ENCODE measurements at places on chromosomes 11 and 22.

GRCh38 chr11:96267496-96268032, 75.4 kb downstream of the MAML2 start:
- DNase-seq, result peak; percentile 34

DNA sequence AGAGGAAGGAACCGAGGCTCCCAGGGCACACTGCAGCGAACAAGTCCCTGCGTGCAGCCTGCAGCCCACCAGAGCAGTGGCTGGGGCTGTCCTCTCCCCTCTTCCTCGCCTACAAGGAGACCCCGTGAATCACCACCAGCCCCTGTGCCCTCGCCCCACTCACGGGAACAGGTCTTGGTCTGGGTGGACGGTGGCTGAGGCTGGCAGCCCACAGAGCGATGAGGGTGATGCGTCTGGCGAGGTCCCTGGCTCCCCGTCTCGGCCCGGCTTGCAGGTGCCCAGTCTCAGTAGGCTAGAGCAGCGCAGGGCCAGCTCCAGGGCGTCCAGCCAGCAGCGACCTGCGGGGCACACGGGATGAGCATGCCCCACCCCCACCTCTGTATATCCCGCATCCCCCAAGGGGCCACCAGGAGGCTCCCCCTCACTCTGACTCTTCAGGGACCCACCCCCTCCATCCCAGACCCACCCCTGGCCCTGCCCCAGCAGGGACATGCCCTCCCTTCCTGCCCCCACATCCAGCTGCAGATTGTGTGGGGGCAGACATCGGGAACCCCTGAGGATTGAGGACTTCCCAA, 50.5 kb upstream of the CARS1 start:
- DNase-seq, result no peak

GRCh38 chr22:43376765-43377547, 33.8 kb upstream of the SCUBE1 start:
- no peak for DNase-seq

DNA sequence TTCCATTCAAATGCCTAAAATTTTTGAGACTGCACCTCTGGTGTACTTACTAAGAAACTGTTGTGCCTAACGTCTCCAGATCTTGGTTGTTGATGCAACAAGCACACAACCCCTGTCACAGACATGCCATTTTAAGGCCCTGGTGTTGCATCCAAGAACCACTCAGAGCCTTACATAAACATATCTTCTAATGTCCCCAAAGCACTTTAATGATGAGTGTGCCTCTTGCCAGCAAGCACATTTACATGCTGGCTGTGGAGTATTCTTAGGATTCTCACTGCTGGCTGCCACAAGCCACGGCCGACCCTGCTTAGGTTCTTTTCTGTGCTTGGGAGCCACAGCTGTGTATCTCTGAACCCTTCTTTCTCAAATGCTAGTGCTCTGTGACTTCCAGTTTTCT, 201.4 kb downstream of the ADAMTS15 start:
- no peak for DNase-seq

DNA sequence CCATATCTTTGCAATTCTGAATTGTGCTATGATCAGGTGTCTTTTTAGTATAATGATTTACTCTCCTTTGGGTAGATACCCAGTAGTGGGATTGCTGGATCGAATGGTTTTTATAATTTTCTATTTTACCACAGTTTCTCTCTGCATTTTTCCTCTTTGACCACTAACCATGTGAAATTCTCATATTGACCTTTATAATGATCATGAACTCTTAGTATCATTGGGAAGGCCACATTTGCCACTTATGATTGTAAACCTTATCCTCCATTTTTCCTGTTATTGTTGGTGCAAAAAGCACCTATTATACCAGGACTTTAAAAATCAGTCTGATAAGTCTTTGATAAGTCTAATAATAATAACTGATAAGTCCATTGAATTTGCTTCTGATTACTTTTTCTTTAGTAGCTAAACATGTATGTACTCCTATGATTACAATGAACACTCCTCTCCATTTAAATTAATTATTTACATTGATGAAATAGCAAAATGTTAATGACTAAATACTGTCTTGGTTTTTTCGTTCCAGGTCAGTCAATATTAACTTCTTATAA, 9.6 kb downstream of the NEAT1 start:
- DNase-seq, result no peak

GRCh38 chr22:17167486-17167885, 8.4 kb upstream of the HDHD5 start:
- DNase-seq, result no peak

- no peak for DNase-seq
These were observed 26.7 kb downstream of the ANKRD42 start for GRCh38 chr11:83220260-83220659.

- DNase-seq, result no peak
These were observed 12.6 kb upstream of the TFIP11 start for GRCh38 chr22:26524870-26525269.

- DNase-seq, result no peak
These were observed 2.1 kb downstream of the TMPRSS4 start for GRCh38 chr11:118078911-118079411.

DNA sequence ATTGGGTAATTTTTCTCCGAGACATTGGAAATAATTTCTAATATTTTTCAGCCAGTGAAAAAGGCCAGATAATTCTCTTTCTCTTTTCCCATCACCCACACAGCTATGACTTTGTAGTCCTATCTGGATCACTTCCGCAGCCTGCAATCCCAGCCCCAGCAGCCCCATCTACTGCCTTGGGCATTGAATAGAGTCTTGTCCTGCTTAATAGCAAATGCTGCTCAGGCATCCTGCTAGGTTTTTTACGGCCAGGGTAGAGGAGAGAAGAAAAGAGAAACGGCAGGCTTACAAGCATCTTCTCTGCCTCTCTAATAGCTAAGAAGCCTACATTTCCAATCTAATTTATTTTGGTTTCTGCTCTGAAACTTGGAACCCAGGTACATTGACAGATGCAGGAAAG, 154.3 kb upstream of the B3GAT1 start:
- no peak for DNase-seq

GRCh38 chr11:26916805-26917204, 77.1 kb upstream of the FIBIN start:
- DNase-seq, result no peak

GRCh38 chr22:49673048-49673447, 154.6 kb downstream of the BRD1 start:
- no peak for DNase-seq

DNA sequence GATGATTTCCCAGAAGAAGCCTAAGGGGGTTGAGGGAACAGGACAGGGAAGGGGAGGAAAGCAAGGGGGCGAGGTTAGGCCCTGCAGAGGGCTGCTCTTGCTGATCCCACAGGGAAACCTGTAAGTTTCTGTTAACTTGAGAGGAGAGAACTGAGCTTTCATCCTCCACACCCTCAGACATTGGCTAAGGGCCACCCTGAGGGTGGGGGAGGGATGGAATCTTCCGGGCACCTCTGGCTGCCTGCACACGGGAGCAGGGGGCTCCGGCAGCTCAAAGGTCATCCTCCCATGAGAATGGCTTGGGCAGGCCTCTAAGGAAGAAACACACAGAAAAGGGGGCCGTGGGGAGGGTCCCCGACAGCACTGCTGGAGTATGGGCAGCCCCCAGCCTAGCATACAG, 108.1 kb downstream of the TSPAN18 start:
- DNase-seq, result no peak

GRCh38 chr11:128824191-128825049, 42.7 kb downstream of the KCNJ1 start:
- DNase-seq, result no peak

- DNase-seq, result no peak
These were observed 2.2 kb upstream of the GGT5 start for GRCh38 chr22:24247011-24247507.

DNA sequence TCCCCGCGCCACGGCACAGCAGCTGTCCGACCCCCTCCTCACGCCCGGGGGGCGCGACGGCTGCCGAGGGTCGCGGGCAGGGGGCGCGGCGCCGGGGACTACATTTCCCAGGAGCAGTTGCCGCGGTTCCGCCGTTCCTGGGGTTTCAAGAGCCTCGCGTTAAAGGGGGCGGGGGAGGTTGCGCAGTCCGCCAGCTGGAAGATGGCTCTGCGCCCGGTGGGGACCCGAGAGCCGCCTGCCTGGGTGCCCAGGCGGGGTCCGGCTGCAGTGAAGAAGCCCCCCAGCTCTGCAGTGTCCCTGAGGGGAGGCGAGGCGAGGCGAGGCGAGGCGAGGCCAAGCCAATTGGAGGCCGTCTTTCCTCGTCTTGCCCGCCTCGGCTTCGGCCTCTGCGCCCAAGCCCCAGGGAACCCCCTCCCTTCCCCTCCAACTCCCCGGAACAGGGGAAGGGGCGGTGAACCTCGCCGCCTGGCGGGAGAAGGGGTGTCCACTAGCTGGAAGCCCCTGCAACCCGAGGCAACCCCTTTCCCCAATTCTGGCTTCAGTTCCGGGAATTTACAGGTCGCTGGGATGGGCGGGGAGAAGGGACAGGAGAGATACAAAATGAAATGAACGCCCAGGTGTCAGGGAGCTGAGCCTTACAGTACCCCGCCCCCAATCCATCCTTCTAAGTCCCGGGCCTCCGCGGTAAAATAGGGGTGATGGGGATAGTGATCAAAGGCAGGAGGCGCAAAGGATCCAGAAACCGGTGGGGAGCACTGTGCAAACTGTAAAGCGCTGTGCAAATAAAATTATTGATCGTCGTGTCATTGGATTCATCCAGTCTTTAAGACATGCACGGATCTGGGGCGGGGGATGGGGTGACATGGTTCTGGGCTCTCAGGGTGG, 5.2 kb upstream of the GCAT start:
- DNase-seq, result no peak

GRCh38 chr11:40306938-40307548, 1152.4 kb downstream of the LRRC4C start:
- DNase-seq, result no peak

- DNase-seq, result no peak
These were observed 23.6 kb upstream of the MYRF start for GRCh38 chr11:61728940-61729219.

DNA sequence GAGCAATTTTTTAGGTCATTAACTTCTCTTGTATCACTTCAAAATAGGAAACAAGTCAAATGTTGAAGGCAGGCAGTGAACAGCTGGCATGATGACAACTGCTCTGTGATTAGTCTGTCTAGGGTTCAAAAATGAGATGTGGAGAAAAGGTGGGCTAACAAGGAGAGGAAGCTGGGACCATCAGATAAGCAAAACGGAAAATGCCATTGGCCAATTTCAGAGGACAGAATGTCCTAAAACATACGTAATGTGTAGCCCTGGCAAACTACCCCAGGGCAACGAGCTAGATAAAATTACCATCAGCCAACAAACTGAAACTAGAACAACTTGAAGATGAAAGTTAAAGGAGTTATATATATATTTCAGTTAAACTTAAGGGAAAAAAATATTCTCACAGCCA, 93.2 kb downstream of the RELT start:
- DNase-seq, result no peak

- no peak for DNase-seq
These were observed 257.3 kb upstream of the ISX start for GRCh38 chr22:34808618-34809017.

DNA sequence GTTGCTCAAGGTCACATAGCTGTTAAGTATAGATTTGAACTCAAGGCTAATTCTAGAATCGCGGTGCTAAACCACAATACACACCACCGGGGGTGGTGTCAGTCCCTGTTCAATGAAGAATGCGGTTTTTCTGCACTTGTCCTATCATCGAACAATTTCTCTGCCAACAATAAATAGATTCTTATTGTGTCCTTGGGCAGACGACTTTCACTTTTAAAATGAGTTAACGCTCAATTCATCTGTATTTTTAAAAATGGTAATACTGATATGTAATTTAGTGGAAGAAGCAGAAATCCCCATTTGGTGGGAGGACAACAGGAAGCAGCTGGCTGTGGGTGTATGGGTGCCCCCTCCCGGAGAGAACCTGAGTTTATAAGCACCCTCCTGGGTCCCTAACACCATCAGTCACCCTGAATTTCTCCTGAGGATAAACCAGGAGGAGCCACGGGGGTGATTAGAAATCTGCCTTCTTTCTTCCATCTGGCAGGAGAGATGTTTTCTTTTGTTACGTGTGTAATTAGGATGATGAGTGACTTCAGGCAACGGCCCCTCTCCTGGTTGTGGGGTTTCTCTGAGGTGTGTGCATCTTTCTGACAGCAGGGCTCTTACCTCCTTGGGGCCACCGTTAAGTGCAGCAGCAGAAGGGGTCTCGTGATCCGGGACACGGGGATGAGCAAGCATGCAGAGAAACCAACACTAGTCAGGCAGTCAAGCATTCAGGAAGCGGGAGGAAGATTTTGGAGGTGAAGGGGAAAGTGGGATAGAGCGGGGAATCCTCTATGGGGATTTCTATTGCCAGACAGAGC, 87.7 kb downstream of the GRAMD1B start:
- DNase-seq, result no peak

DNA sequence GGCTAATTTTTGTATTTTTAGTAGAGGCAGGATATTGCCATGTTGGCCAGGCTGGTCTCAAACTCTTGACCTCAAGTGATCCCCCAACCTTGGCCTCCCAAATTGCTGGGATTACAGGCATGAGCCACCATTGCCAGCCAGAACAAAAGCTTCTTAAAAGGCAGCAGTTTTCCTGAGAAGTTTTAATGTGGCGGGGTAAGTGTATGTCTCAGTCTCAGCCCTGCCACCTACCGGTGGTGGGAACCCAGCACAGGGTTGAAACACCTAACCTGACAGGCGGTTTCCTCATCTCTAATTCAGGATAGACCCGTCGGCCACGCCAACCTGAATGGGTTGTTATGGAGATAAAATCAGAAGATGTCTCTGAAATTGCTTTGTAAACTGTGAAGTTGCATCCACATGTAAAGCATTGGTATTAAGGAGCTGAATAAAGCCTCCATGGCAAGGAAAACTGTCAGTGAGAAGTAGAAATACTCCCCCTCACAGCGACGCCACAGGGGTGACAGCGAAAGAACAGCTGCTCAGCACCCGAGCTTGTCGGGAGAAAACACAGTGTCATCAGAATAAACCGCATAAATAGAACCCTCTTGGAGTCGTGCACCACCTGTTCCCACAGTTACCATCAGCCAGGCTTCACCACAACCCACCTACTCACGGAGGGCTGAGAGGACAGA, 165.9 kb upstream of the NCAM1 start:
- DNase-seq, result no peak

- no peak for DNase-seq
These were observed 251.7 kb downstream of the GRM5 start for GRCh38 chr11:88814076-88814475.

GRCh38 chr11:111360150-111361043, 18.7 kb downstream of the POU2AF1 start:
- no peak for DNase-seq

Data from CD4-positive, alpha-beta T cell treated with Interleukin-6 at 100 ng/mL for 8 hours (primary cell).